ENCODE measurements at places on chromosomes 3 and 15. TPM values are rescaled to one million over a fixed set of nuclear protein-coding genes. Genes with fewer than 3 reads are reported as not detected.
A peak's percentile ranks its signal among the peaks of the same experiment; 100 is the strongest.

DNA sequence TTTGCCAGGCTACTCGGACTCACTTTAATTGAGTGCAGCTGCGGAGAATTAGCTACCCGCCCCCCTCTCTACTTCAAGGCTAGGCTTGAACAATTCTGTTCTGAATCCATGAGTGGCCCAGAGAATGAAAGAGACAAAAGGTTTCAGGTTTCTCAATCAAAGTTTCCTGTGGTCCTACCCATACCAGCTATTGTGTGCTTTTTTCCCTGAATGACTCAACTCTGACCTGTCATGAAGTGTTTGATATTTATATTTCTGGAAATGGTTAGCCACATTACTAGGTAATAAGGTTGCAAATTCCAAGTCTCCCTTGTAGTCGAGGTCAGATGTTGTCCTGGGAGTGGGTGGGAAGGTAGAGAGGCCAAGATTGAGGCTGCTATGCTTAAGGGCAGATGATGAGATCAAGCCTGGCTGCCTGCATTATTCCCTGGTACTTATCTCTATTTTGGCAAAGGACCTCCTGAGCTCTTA, 392.7 kb upstream of the TBL1XR1 start:
- no peak for DNase-seq
- H3K4me1 ChIP-seq = peaks cover 54% of the 10 kb centered on the region
- peak overlapping the region; percentile 75 for H3K27ac ChIP-seq
- H3K27me3 ChIP-seq = no peaks in the 10 kb centered on the region
- H3K36me3 ChIP-seq = peaks cover 1% of the 10 kb centered on the region

- DNase-seq = no peak
- no peaks in the 10 kb centered on the region for H3K27me3 ChIP-seq
- no peak overlapping the region for H3K4me3 ChIP-seq
- H3K4me1 ChIP-seq = peaks cover 5% of the 10 kb centered on the region
- no peak overlapping the region for H3K27ac ChIP-seq
- H3K36me3 ChIP-seq = no peaks in the 10 kb centered on the region
These were observed 104.8 kb upstream of the CCDC54 start for GRCh38 chr3:107272471-107272870.

DNA sequence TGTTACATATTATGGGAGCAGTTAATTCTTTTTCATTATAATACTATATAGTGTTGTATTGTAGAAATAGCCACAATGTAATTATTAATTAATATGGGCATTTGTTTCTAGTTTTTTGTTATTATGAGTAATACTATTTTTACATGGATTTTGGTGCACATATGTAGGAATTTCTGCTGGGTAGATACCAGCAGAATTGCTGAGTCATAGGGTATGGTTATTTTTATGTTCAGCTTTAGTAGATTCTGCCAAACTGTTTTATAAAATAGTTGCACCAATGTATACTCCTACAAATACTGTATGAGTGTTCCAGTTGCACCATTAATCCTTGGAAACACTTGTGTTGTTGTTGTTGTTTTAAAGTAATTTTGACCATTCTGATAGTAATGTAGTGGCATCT, 91.5 kb downstream of the SH3GL3 start:
- peaks cover 14% of the 10 kb centered on the region for H3K27me3 ChIP-seq
- no peak for DNase-seq
- H3K4me3 ChIP-seq = no peak overlapping the region
- H3K4me1 ChIP-seq = no peaks in the 10 kb centered on the region
- H3K36me3 ChIP-seq = peaks cover 3% of the 10 kb centered on the region

- H3K36me3 ChIP-seq = no peaks in the 10 kb centered on the region
- H3K4me1 ChIP-seq = peaks cover 40% of the 10 kb centered on the region
- peak overlapping the region; percentile 69 for H3K27ac ChIP-seq
- H3K4me3 ChIP-seq = peak overlapping the region; percentile 89
- DNase-seq = no peak
These were observed 386 bp downstream of the SQOR start for GRCh38 chr15:45635191-45635638.

DNA sequence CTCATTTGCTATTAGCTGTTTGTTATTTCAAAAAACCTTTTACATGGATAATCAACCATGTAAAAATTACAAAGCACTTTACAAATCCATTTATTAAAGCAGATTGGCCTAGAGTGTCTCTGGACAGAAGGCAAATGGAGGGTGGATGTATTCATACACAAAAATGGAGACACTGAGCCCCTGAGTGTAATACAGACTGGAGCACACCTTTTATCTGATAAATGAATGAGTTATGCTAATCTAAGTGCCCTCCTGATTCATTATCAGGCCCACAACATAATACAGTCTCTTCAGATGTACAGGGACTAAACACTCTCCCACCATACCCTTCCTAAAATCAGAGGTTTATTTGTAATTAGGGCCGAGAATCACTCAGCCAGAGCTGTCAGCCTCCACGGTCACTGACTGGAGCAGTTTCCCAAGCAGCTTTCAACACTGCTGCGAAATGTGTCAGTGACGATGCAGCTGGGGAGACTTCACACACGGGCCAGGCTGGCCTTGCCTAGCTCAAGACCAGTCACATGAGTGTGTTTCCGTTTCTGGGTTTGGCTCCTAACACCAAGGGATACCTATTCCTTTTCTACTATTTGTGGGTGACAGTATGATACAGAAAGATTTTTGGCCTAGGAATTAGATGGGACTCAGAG, 271.8 kb downstream of the ZIC1 start:
- DNase-seq = no peak
- peaks cover 3% of the 10 kb centered on the region for H3K36me3 ChIP-seq
- no peak overlapping the region for H3K4me3 ChIP-seq
- H3K4me1 ChIP-seq = peaks cover 14% of the 10 kb centered on the region
- H3K27me3 ChIP-seq = no peaks in the 10 kb centered on the region
- H3K27ac ChIP-seq = peak overlapping the region; percentile 75

DNA sequence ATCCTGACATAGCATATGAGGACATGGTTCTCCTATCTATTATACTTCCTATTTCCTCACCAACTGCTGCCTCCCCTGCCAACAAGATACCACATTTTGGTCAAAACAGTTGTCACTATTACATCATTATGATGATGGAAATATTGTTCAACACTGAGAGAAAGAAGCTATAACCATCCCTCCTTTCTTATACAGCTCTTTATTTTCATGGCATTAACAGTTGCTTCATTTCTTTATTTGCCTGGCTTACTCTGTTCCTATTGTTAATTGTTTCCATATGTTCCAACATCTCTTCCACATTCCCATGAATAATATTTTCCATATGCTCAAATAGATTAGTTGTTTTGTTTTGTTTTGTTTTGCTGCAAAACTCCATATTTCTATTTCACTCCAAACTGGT, 40.8 kb upstream of the FILIP1L start:
- H3K4me1 ChIP-seq = peaks cover 44% of the 10 kb centered on the region
- no peak for DNase-seq
- H3K4me3 ChIP-seq = no peak overlapping the region
- H3K27ac ChIP-seq = no peak overlapping the region
- H3K27me3 ChIP-seq = no peaks in the 10 kb centered on the region

DNA sequence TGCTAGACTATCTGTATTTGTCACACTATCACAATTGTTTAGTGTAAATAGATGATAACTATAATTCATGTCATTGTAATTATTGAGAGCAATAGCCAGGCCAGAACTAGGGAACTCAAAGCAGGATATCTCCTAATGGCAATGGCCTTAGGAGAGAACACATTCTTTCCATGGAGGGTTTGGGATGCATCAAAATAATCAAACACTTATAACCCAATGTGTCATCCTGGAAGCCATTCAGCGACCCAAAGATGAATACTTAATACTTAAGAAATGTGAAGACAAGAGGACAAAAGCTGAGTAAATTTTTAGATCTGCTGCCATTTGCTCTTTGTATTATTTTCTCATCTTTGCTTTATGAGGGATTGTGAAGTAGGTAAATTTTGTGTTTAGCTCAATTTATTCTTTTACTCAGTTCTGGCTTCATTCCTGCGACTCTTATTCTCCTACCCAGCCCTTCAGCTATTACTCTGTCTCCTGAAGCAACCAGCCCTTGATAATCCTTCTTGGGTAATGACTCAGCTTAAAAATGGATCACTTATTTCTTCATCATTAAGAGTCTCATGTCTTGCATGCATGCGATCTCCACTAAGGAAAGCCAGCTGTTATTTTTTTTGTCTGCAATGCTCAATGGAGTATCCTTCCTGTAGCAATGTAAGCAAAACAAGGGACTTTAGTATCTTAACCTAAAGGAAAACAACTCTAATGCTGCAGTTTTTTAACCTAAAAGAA, 2.0 kb downstream of the OR4F15 start:
- no peak for DNase-seq
- H3K4me1 ChIP-seq = no peaks in the 10 kb centered on the region
- H3K4me3 ChIP-seq = no peak overlapping the region
- no peak overlapping the region for H3K27ac ChIP-seq

- H3K27ac ChIP-seq = no peak overlapping the region
- H3K4me1 ChIP-seq = peaks cover 46% of the 10 kb centered on the region
- DNase-seq = no peak
- H3K36me3 ChIP-seq = no peaks in the 10 kb centered on the region
These were observed 5.0 kb downstream of the MITF start for GRCh38 chr3:69743975-69744906.

GRCh38 chr15:58314593-58315216, 117.1 kb upstream of the LIPC start:
- no peak overlapping the region for H3K4me3 ChIP-seq
- peaks cover 3% of the 10 kb centered on the region for H3K4me1 ChIP-seq
- no peak for DNase-seq
- no peaks in the 10 kb centered on the region for H3K27me3 ChIP-seq
- H3K27ac ChIP-seq = no peak overlapping the region

DNA sequence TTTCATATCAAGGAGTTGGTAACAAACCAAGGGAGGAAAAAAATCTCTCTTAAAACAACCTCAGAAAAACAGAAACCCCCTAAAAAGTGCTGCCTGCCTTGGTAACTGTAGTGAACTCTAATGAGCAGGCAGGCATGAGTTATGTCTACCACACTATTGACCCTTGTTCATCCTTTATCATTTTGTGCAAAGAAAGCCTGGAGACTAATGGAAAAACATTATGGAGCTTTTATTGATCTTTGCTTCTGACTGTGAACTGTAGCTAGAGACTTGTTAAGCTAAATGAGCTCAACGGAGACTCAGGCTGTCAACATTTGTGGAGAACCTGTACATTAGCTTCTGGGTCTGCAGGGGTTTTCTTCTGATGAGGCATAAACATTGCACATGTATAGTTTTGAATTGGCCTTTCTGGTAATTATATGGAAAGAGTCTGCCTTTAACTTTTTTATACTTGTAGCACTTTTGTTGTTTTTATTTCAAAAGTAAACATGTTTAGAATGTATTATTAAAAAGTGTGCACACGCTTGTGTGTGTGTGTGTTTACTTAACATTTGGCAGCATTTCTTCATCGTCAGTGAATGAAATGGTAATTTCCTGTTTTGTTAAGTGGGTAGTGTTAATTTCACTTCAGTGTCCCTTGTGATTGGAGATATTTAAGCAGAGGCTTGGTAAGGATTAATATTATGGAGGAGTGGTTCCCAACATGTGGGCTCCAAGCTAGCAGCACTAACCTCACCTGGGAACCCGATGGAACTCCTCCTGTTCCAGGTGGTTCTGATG, 15.9 kb upstream of the SPTSSB start:
- H3K27ac ChIP-seq = no peak overlapping the region
- DNase-seq = no peak
- no peaks in the 10 kb centered on the region for H3K36me3 ChIP-seq
- H3K27me3 ChIP-seq = peaks cover 33% of the 10 kb centered on the region
- H3K4me3 ChIP-seq = no peak overlapping the region

DNA sequence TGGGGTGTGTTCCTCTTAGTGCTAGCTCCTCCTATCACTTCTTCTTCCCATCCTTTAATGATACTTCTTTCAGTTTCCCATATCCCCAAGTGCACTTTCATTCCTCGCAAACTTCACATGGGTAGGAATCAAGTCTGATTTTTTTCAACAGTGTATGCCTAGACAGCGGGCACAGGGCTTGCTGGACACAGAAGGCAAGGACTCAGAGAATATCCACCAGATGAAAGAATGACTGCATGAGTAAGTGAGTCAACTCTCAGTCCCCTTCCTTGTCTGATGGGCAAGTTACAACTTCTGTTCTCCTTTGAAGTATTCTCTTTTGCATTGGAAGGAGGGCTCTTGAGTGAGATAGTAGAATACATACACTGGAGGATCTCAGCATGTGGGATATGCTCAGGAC, 3.1 kb upstream of the SQOR start:
- no peaks in the 10 kb centered on the region for H3K27me3 ChIP-seq
- H3K4me1 ChIP-seq = peaks cover 14% of the 10 kb centered on the region

- H3K27ac ChIP-seq = no peak overlapping the region
- peaks cover 13% of the 10 kb centered on the region for H3K4me1 ChIP-seq
- H3K4me3 ChIP-seq = no peak overlapping the region
- H3K27me3 ChIP-seq = no peaks in the 10 kb centered on the region
- DNase-seq = no peak
- no peaks in the 10 kb centered on the region for H3K36me3 ChIP-seq
These were observed 10.0 kb downstream of the CRYGS start for GRCh38 chr3:186534113-186534669.

DNA sequence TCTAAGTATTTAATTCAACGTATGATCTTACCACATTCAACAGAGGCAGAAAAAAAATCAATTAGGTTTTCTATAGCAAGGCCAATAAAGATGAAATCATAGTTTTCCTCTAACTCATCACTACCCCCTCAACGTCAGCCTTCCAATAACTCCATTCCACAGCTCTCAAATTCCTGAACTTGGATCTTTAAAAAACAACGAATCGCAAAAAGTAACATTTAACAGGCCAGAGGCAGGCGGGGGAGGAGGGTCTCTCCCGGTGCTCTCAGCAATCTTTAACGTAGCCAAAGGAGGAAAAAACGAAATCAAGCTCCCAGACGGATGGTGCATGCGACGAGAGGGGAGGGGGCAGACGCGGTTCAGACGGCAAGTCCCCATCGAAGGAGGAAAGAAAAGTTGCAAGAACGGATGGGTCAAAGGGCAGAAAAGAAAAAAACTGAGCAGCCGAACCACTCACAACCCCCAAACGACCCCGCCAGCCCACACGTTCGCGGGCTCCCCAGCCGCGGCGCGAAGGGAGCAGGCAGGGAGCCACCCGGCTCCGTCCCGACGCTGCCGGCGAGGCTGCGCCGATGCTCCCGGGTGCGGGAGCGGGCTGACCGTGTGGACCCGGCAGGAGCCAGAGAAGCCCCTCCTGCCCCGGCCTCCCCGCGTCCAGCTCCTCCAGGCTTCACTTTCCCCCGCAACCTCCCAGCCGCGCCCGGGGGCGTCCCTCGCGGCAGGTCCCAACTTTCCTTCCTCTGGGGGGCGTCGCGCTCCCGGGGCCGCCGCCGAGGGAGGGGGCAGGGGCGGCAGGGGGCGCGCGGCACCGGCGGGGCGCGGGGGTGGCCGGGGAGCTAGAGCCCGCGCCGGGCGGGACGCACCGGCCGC, 703 bp downstream of the PEAK1 start:
- H3K36me3 ChIP-seq = peaks cover 2% of the 10 kb centered on the region
- no peaks in the 10 kb centered on the region for H3K27me3 ChIP-seq
- peak overlapping the region; percentile 91 for H3K4me3 ChIP-seq
- H3K4me1 ChIP-seq = peaks cover 44% of the 10 kb centered on the region
- peak overlapping the region; percentile 96 for H3K27ac ChIP-seq

- H3K4me1 ChIP-seq = peaks cover 22% of the 10 kb centered on the region
- no peak for DNase-seq
- H3K36me3 ChIP-seq = peaks cover 8% of the 10 kb centered on the region
- peak overlapping the region; percentile 45 for H3K27ac ChIP-seq
These were observed 121.5 kb upstream of the TSC22D2 start for GRCh38 chr3:150286390-150287147.

The CSK gene
- 39.9 TPM for total RNA-seq

The KLHDC8B gene
- total RNA-seq = 35.1 TPM

The IMPG2 gene
- 0.80 TPM for total RNA-seq

The OR5K2 gene
- total RNA-seq = not detected

The ZIC4 gene
- total RNA-seq = 10.2 TPM

The ACTRT3 gene
- total RNA-seq = 4.6 TPM

The NR1I2 gene
- total RNA-seq = not detected

The MASP1 gene
- 0.92 TPM for total RNA-seq

The RNU5B-1 gene
- not detected for total RNA-seq

The CTNNB1 gene
- 488 TPM for total RNA-seq
